ENCODE measurements at places on chromosomes 2 and 18. TPM values are rescaled to one million over a fixed set of nuclear protein-coding genes. Genes with fewer than 3 reads are reported as not detected.
A peak's percentile ranks its signal among the peaks of the same experiment; 100 is the strongest.

The ABCG5 gene
- total RNA-seq, result not detected

The GAREM2 gene
- total RNA-seq, result 1.4 TPM

The ARHGAP15 gene
- total RNA-seq, result not detected

The CBLN2 gene
- not detected for total RNA-seq

The RUFY4 gene
- total RNA-seq, result not detected

The CAPN13 gene
- total RNA-seq, result 1.9 TPM

The CKAP2L gene
- 20.7 TPM for total RNA-seq

The CREG2 gene
- 40.0 TPM for total RNA-seq

The SLC38A11 gene
- 0.36 TPM for total RNA-seq

The NYAP2 gene
- total RNA-seq, result not detected

The NOSTRIN gene
- 0.69 TPM for total RNA-seq

The SNED1 gene
- 0.66 TPM for total RNA-seq

The KCNIP3 gene
- 19.1 TPM for total RNA-seq

The ANKRD29 gene
- 31.0 TPM for total RNA-seq

DNA sequence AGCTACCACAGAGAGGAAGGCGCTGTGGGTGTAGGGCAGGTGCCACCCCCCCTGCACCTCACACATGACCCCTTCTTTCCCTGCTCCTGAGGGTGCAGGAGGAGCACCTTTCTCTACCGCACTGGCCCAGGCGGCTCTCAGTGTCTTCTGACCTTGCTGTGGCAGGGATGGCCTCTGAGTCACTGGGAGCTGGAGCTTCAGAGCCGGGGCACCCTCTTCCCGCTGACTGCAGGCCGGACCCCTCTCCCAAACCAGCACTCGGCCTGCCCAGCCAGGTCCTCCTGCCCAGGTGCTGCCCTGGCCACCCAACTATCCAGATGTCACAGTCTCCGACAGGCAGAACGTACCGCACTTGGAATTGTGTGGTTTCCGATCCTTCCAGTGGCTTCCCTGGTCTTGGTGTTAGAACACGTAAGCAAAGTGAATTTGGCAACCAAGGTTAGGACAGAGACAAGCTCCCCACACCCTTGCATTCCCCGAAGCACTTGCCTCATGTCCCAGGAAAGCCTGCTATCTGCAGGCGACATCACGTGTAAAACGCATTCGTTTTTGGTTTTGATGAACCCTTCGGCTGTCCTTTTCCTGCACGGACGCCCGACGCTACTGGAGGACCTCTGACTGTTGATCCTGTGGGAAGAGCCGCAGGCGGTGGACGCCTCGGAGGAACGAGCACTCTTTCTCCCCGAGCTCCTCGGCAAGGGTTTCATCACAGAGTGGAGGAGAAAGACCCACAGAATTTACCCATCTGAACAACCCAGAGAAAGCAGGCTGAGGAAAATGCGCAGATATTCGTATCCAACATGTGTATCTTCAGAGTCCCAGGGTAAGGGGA is 24.7 kb upstream of the KCNG2 start:
- DNase-seq, result no peak

DNA sequence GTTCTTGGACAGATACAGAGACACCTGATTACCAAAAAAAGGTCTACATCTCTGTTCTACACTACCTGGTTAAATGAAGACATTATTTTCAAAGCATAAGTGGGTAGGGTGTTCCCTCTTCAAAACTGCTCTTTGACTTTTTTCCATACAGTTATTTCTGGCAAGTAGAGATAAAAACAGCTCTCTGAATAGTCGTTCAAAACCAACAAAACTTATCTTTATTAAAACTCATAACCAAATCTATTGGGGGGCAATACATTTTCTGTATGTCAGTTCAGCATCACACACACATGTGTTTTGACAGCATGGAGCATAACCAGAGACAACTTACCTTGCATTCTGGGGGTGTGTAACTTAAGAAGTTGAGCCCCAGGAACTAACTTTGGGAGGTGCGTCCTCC is 149.0 kb upstream of the EPC2 start:
- DNase-seq, result no peak

- DNase-seq, result no peak
Observed at GRCh38 chr2:83725735-83726134, 733.3 kb downstream of the SUCLG1 start.

DNA sequence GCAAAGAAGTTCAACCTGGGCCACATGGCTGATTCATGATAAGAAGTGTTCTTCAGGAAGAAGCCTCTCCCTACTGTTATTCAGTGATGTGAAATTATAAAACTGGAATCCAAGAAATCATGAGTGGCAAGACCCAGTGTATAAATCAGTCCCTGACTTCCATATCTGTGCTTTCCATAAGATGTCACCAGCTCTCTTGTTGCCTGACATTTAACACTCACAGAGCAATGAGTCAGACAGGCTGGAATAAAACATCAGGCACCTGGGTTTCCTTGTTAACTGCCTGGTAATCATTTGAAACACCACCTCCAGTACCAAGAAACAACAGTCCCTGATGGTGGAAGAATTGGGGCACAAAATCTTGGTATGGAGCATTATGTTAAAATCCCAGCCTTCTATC is 76.1 kb downstream of the SCG2 start:
- peak; percentile 30 for DNase-seq

- no peak for DNase-seq
Observed at GRCh38 chr2:171491292-171491691, 31.0 kb upstream of the CYBRD1 start.

GRCh38 chr2:191037351-191037750 is 23.4 kb upstream of the STAT1 start:
- DNase-seq, result no peak

- DNase-seq, result no peak
Observed at GRCh38 chr2:206764673-206765241, 371 bp downstream of the MDH1B start.

GRCh38 chr2:198102856-198103255 is 298.5 kb downstream of the PLCL1 start:
- no peak for DNase-seq

DNA sequence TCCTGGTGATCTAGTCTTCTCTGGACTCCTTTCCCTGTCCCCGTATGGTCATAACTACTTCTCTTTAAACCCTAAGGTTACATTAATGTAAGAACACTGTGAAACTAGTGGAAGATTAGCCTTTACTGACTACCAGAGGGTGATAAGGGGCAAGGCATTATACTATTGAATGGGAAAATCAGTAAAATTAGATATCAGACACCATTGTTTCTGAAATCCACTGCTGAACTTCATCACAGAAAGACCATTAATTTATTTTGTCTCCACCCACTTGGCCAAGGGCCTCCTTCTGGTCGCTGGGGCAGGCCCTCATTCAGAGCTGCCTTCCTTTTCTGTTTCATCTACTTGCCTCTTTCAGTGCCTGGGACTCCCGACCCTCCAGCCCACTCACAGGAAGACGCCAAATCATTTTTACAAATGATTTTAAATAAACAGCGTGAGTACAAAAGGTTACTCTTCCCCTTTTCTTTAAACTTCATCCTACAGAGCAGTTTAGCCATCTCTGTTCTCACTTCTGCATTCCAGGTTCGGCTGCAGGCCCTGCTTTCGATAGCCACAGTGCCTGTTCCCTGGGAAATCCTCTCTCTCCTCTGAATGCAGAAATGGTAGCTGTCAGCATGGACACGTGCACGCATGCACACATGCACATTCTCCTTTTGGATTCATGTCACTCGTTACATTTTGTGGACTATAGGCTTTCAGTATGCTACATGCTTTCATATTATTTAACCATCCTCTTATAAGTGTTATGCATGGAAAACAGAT is 70.3 kb upstream of the DOCK10 start:
- no peak for DNase-seq

DNA sequence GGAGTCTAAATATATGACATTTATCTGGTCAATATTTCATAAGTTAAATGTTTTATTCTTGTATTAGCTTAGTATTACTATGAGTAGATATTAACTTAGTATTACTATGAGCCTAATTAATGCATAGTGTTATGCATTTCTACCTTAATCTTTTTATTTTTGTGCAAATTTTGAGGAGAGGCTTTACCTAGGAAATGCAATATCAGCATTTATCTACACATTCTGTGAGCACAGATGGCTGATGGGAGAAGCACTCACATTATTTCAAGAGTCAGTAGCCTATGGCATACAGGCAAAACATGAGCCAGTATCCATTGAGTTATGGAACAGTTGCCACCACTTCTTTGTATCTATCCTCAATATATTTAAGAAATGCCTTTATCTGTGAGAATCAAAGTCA is 404.6 kb upstream of the KCNJ3 start:
- no peak for DNase-seq

GRCh38 chr2:136015699-136016098 is 30.3 kb upstream of the DARS1 start:
- DNase-seq, result no peak

GRCh38 chr2:66405473-66405872 is 29.5 kb upstream of the MEIS1 start:
- no peak for DNase-seq

DNA sequence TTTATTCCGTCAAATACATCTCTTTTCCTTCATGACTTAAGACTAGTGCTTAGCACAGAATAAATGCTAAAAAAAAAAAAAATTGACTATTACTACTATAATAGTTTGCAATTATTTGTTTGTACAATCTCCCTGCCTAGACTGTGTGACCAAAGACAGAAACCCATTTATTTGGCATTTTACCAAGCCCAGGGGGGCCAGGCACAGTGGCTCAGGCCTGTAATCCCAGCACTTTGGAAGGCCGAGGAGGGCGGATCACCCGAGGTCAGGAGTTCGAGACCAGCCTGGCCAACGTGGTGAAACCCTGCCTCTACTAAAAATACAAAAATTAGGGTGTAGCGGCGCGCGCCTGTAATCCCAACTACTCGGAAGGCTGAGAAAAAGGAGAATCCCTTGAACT is 1.4 kb downstream of the ASB3 start:
- no peak for DNase-seq

DNA sequence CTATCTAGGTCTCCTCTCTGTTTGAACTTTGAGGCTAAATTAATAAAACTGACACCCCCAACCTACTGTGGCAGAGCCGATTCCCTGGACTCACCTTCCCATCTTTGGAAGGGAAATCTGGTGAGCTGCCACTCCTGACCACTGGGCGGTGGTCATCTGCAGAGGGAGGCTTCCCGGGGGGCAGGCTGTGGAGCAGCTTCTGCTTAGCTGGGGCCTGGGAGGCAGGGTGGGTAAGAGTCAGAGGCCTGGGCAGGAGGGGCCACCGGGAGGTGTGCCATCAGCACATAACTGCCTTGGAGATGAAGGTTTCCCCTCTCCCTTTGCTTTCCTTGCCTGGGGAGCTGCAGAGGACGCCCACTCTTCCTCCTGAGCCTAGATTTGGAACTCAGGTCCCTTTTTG is 2.3 kb upstream of the NPPC start:
- no peak for DNase-seq

DNA sequence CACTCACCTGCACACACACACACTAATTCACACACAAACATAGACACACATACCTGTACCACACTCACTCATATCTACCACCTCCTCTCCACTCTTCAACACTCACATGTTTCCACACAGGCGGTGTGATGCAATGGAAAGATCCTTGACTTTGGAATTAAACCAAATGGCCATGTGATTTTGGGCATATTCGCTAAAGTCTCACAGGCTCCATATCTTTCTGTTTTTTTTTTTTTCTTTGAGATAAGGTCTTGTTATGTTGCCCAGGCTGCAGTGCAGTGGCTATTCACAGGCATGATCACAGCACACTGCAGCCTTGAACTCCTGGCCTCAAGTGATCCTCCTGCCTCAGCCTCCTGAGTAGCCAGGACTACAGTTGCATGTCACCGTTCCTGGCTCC is 91.1 kb upstream of the MEX3C start:
- DNase-seq, result no peak

- peak; percentile 79 for DNase-seq
Observed at GRCh38 chr2:8604262-8604661, 77.6 kb upstream of the ID2 start.

- DNase-seq, result peak; percentile 89
Observed at GRCh38 chr2:216519154-216519762, 20.6 kb downstream of the RPL37A start.

DNA sequence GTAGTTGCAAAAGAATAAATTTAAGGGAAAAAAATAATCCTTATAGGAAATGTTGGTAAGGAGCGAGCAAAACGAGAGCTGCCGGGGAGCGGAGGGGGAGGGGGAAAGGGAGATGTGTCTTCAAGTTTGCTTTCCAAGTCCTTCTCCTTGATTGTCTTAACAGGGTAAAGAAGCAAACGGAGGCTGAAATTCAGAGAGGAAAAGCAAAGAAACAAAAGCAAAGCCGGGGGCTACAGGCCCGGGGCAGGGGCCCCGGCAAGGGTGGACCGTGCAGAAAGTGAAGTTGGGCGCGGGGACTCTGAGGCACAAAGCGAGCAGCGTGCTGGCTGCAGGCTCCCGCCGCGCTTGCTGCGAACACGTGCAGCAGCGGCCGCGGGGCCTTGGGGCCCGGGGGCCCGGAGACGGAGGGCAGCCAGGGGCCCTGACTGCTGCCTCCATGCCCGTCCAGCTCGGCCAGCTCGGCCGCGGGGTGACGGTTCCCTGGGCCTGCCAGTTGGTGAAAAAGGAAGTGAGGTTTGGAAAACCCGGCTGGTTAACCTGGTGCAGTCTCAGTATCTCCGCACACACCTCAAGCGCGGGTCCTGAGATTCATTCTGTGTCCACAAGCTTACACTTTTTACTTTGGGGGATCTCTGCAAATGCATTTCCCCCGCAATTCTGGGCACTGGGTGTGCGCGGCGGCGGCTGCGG is 4.1 kb downstream of the BCL11A start:
- peak; percentile 38 for DNase-seq

GRCh38 chr2:180038997-180039396 is 31.9 kb upstream of the CWC22 start:
- DNase-seq, result no peak

DNA sequence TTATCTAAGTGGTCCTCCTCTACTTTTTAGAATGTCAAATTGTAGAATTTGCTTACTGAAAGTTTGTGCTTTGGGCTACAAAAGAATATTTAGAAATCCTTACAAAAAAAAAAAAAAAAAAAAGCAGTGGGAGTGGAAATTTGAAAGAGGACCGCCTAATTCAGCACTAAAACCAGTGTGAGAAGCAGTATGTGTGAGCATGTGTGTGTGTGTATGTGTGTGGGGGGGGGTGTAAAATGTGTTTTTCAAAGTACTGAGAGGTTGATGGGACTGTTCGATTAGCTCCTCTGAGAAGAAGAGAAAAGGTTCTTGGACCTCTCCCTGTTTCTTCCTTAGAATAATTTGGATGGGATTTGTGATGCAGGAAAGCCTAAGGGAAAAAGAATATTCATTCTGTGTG is at the start of gene VIT:
Gene VIT (plus strand): TSS at position 175 of the 400 bp plus-strand sequence. CDS start 19,664 bp downstream, outside the sequence.
- no peak for DNase-seq
